ENCODE measurements at places on chromosomes 11 and 22. TPM values are rescaled to one million over a fixed set of nuclear protein-coding genes. Genes with fewer than 3 reads are reported as not detected.

MDK gene
- 8.0 TPM for total RNA-seq

GTPBP1 gene
- total RNA-seq: 73.3 TPM

OR5A2 gene
- not detected for total RNA-seq

LRRC32 gene
- total RNA-seq: not detected

GUCY1A2 gene
- not detected for total RNA-seq

CFAP300 gene
- not detected for total RNA-seq

USP47 gene
- total RNA-seq: 77.0 TPM

Data from naive thymus-derived CD8-positive, alpha-beta T cell (primary cell).